Stimulated activated CD4-positive, alpha-beta T cell treated with anti-CD3 and anti-CD28 coated beads, Interleukin-12 subunit alpha, Interleukin-12 subunit beta, amount 100 ng/mL, for 24 hours (primary cell): ENCODE measurements at places on chromosomes 5 and 9.
A peak's percentile ranks its signal among the peaks of the same experiment; 100 is the strongest.

GRCh38 chr5:95870105-95870672 lies 47.7 kb upstream of the GLRX start:
- DNase-seq: peak; percentile 45

GRCh38 chr5:147851578-147851977 lies 20.1 kb upstream of the SPINK1 start:
- DNase-seq: no peak

- DNase-seq: no peak
Measured at GRCh38 chr5:31469886-31470285, 62.0 kb downstream of the DROSHA start.

- no peak for DNase-seq
Measured at GRCh38 chr5:132428147-132428482, 58.6 kb downstream of the SLC22A5 start.

GRCh38 chr5:305050-305449 lies 16.5 kb upstream of the AHRR start:
- DNase-seq: no peak

GRCh38 chr9:8633784-8634183 lies 834.2 kb upstream of the DMAC1 start:
- no peak for DNase-seq

DNA sequence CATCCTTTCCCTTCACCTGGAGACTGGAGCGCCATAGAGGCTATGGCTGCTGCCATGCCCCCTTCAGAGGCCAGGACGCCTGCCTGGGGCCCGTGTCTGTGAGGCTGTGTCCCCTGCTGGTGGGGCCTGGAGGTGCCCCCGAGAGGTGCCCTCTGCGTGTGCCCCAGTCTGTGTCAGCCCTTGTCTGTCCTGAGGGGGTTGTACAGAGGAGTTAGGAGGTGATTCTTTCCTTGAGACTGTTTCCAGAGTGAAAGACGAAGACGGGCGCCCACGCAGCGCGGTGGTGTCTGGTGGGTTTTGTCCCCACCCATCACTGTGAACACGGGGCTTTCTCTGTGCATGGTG lies 24.6 kb downstream of the TRAF2 start:
- DNase-seq: no peak

DNA sequence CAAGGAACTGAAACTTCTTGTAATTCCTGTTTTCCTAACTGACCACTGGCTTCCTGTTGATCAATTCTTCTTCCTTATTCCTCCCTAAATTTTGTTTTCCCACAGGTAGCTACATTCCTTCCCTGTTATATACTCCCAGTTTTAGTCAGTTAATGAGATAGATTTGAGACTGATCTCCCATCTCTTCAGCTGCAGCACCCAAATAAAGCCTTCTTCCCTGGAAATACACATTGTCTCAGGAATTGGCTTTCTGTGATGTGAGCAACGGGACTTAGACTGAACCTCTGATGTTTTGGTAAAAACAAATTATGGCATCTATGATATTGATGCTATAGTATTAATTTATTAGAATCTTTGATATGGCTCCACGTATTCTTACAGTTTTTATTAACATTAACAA lies 617.3 kb upstream of the ST8SIA4 start:
- no peak for DNase-seq

DNA sequence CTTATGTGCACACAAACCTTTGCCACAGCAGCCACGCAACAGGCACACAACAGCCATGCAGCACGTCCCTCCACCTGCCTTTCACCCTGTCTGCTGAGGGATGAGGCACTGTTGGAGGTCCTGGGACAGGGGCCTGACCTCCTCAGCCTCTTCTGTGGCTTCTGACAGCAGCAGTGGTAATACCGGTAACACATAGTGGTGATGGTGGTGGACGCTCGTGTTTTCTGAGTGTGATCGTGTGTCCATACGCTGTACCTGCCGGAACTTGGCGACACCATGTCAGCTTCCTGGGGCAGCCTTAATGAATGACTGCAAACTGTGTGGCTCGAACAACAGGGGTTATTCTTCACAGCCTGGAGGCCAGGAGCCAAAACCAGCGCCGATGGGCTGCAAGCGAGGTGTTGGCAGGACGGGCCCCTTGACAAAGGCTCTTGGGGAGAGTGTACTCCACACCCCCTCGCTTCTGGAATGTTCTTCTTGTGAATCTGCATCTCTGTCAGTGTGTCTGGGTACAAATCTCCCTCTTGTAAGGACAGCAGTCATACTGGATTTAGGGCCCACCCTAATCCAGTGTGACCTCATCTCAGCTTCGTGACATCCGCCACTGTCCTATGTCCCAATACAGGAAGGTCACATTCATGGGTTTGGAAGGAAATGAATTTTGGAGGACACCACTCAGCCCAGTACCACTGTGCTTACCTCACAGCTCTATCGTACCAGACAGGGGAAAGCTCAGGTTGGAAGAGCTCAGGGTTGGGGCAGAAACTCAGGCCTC lies 55.3 kb upstream of the EXOC3 start:
- no peak for DNase-seq

DNA sequence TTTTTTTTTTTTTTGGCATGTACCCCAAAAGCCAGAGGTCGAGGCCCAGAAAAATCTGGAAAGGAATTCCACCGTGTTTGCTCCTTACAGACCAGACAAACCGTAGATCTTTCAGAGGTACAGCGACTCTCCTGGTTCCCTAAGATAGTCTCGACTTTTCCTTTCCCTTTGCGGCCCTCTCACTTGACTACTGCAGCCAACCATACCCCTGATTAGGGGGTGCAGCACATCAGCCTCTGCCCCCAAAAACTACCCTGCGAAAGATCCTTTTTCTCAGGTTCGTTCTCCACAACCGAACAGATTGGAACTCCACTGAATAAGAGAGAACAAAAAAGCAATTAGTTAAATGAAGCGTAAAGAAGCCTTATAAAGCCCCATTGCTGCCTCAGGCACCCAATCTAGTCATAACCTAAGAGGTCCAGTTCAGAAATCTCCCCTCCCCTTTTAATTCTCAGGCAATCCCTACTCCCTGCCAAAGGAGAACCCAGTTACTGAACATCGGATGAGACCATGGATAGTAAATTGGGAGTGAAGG lies 379 bp upstream of the TICAM2 start:
- DNase-seq: no peak

- DNase-seq: no peak
Measured at GRCh38 chr5:171578829-171579491, 159.5 kb downstream of the FGF18 start.

DNA sequence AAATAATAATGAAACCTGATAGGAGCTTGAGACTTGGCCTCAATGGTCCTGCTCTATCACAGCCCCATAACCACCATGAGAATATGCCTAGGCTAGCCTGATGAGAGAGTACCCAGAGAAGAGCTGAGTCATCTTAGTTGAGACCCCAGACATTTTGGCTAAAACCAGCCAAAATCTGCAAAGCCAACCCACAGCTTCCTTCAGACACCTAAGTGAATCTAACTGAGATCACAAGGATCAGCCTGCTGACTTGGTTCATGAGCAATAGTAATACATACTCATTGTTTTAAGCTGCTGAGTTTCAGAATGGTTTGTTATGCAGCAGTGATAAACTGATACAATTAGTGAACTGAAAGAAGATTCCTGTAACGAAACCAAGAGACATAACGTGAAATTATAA lies 473.7 kb upstream of the PTGER4 start:
- no peak for DNase-seq

DNA sequence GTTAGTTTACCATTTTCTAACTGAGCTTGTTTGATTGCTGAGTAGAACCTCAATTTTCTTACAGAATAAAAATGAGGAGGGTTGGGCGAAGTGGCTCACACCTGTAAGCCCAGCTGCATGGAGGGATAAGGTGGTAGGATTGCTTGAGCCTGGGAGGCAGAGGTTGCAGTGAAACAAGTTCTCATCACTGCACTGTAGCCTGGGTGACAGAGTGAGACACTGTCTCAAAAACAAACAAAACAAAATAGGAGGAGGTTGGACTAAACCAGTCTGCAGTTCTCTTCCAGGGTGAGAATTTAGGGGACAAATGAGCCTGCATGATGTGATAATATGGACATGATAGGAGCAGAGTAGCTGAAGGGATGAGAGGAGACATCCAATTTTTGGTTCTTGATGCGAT lies 57.3 kb downstream of the SLC27A6 start:
- no peak for DNase-seq

GRCh38 chr9:33884856-33885701 lies 68.1 kb downstream of the UBE2R2 start:
- DNase-seq: no peak

DNA sequence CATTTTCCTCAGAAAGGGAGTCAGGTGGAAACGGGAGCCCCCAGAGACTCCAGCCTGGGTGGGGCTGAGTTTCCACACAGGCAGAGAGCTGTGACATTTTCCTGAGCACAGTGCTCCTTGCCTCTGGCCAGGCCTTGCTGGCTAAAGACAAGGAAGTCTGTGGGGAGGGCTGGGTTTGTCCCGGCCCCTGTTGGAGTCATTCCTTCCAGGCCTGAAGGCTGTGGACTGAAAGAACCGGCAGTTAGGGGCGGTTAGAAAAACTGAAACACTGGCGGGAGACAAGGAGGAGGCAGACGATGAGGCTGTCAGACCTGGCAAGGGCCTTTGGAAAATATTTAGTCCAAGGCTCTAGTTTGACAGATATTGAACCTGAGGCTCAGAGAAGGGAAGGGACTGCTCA lies 29.9 kb downstream of the COL15A1 start:
- no peak for DNase-seq

- DNase-seq: no peak
Measured at GRCh38 chr5:26236936-26237335, 801.5 kb downstream of the CDH9 start.

DNA sequence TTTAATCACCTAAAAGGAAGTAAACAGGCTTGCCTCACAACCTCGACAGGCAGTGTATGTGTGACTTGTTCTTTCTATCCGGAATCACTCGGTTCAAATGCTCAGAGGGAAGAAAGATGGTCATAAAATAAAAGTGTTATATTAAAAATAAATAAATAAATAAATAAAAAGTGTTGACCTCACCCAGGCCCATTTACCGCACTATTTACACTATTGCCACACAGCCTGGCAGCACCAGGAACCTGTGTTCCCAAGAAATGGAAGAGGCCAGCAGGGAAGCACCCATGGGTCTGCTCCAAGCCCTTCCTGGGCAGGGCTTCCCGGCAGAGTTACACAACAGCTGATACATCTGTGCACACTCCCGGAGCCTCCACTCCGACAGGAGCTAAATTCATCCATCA lies 127.9 kb downstream of the EFNA5 start:
- DNase-seq: no peak

- no peak for DNase-seq
Measured at GRCh38 chr9:110464321-110464720, 115.2 kb downstream of the SVEP1 start.

DNA sequence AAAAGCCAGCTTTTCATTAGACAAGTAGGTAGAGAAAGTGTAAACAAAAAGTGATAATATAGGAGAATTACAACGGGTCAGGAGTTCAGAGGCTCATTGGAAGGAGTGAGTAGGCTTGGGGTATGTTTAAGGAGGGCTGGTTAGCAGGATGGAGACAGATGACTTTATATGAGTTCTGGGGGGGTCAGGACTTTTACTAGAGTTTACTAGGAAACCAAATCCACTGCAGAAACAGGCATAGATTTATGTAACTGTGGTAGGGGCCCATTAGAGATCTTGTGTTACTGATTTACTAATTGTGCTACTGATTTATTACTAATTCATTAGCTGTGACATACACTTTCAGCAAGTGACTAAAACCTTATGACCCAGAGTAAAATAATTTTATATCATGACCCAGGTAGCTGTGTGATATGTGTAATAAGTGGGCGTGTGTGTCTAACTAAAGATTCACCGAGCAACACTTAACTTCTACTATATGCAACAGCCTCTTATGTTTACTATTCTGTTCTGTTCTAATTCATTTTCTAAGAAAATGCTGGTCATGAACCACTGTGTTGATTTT lies 73.5 kb downstream of the IQGAP2 start:
- no peak for DNase-seq

DNA sequence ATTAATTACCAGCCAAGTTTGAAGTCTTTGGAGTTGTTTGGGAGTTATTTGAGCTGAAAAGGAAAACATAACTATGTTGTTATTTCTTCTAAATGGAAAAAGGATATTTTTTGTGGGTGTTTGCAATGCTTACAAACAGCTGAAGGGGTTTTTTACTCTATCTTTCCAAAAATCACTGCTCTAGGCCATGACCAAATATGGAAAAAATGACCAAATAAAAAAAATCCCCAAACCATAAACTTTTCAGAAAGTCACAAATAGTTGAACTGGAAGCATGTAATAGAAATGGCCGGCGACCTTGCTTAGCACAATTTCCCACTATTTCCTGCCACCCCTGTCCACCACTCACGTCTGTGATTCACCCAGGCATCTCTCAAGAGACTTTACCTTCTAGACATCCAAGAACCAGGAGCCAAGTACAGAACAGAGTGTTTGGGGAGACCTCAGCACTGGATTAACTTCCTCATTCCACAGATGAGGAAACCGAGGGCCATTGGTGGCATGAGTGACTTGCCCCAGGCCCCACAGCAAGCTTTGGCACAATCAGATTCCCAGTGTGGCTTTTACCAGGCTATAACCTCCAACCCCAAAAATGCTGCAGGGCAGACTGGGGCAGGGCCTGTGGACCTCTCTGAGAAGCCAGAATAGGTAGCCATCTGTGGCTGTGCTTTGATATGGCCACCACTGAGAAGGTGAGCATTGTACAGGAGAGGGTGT lies 84.5 kb downstream of the NRG2 start:
- DNase-seq: no peak

DNA sequence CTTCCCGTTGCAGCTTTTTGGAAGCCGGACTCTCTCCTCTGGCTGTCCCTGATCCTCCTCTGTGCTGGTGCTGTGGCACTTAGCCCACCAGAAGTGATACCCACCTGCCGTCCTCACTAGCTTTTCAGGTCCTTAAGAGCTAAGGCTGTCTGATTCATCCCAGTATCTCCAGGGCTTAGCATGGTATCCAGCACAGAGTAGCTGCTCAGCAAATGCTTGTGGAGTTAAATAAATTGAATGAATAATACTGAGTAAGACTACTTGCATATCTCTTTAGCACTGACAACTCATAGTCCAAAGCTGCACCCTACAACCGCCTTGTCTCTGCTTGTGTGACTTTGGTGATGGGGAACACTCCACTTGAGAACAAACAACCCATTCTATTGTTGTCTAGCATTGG lies 7.7 kb upstream of the XPA start:
- DNase-seq: no peak

DNA sequence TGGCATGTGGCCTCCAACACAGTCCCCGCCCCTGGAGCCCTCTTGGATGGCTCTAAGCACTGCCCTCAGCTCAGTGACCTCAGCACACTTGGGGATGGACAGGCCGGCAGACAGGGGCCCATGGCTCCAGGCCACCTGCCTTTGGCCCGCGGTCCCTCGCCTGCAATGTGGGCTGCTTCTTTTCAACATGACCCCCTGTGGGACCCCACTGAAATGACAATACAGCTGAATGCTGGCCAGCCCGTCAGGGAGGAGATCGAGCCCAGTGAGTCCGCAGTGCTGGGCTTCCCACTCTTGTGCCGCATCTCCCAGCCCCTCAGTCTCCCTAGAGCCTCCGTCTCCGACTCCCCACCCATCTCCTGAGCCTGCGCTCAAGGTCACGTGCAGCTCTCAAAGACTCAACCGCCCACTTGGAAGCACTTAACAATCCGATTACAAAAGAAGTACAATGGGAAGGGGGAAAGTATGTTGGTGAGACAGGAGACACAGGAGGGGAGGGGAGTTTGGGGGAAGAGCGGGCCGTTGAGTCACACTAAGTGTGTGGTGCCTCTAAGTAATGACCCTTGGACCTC lies 238.9 kb downstream of the HSPA4 start:
- no peak for DNase-seq

- no peak for DNase-seq
Measured at GRCh38 chr9:87517732-87518131, 20.1 kb downstream of the DAPK1 start.

- DNase-seq: no peak
Measured at GRCh38 chr5:32852976-32853375, 141.9 kb downstream of the NPR3 start.

GRCh38 chr5:172758077-172758833 lies 12.7 kb downstream of the DUSP1 start:
- DNase-seq: no peak
